ENCODE measurements at places on chromosomes 11 and 22.

GRCh38 chr11:26199331-26200095, 132.4 kb upstream of the ANO3 start:
- DNase-seq: no peak

DNA sequence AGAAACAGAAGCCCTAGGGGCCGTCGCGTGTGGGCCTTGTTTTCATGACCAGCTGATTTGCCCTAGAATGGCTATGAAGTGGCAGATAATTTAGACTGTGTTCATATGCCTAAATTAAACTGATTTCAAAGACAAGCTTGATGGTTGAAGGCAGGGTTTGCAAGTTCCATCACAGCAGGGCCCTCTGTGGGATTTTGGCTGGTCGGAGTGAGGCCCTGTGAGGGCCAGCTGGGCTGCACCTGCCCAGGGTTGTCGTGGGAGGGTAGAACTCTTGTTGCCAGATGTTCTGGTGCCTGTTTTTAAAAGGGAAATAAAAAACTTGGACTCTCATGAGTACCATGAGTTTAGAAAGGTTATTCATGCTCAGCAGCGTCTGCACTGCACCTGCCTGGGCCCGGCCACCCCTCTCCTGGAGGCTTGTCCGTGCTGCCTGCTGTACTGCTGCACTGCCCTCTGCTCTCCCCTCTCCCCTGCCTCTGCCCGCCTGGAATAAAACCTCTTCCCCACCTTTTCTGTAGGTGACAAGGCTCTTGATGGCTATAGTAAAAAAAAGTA, 44.1 kb downstream of the AP2A2 start:
- no peak for DNase-seq

DNA sequence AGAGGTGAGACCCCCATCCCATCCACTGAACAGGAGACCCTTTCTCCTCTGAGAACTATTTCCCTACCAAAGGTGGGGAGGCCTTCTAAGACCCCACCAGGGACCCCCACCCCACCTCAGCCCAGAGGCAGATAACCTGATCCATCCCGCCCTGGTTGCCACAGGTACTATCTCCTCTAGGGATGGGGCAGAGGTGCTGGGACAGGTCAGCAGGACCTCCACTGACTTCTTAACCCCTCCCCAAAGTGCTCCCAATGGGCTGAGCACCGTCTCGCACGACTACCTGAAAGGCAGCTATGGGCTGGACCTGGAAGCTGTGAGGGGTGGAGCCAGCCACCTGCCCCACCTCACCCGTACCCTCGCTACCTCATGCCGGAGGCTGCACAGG, 4.3 kb downstream of the INPPL1 start:
- DNase-seq: no peak

DNA sequence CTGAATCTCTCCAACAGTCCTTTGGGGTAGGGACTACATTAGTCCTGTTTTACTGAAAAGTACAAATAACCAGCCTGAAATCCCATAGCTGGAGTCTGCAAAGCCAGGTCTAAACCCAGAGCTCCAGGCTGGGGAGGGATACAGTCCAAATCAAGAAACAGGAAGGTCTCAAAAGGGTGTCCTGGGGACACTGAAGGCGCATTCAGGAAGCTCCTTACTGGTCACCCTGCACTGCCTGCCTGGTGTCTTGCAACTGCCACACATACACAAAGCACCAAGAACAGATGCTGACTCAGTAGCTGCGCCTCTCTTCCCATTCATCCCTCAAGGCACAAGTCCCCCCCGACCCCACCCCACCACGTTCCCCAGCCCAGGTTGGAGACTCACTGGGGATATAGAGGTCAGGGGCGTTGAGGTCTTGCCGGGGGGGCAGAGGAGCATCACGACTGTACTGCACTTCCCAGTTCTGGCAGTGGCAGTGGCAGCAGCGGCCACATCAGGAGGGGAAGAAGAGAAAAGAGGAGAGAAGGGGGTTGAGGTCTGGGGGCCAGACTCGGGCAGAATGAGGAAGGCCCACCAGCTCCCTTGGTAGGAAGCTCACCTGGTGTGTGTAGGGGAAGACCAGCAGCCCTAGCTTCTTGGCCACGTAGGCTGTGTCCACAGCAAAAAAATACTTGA, 1.6 kb downstream of the YIF1A start:
- DNase-seq: no peak

DNA sequence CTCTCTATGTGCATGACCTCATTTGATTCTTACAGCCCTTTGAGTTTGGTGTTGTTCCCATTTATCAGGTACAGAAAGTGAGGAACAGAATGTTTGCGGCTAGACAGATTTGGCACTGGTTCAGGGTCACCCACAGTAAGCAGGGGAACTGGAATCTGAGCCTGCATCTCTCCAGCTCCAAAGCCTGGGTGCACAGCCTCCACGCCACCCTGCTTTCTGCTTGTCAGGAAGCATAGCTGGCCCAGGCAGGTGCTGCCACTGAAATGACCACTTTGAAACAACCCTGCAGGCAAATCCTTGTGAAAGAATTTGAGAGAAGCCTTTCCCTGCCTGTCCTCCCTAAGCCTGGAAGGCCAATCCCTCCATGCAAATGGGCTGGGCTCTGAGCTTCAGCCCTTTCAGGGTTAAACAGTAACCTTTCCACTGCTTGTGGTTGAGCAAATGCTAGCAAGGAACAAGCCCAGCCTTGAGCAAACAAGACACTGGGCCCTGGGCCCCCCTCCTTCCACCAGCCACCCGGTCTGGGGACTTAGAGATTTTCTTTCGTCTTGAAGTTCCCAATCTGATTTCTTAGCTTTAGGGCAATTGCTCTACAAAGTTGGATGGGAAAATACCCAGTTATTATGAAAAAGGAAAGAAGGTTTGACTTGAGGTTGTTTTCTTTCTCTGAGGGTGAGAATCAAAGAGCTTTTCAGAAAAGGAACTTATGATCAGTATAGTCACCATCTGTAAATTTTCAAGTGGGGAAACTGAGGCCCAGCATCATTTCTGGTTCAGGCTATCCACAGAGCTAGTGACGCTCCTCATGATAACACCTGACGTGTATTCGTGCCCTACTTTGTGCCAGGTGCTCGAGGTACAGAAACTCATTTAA, 19.4 kb downstream of the EHF start:
- no peak for DNase-seq

DNA sequence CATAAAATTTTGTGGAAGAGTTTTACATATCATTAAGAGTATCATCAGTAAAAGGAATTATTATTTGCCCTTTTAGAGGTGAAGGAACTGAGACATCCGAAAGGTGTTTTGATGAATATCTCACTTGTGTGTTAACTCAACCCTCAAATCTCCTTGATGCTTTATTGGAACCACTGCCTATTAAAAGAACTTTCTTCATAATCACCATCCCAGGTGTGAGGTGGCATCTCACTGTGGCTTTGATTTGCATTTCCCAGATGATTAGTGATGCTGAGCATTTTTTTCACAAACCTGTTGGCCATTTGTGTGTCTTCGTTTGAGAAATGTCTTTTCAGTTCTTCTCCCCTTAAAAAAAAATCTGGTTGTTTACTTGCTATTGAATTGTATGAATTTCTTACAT, 134.0 kb upstream of the SYN3 start:
- DNase-seq: no peak

DNA sequence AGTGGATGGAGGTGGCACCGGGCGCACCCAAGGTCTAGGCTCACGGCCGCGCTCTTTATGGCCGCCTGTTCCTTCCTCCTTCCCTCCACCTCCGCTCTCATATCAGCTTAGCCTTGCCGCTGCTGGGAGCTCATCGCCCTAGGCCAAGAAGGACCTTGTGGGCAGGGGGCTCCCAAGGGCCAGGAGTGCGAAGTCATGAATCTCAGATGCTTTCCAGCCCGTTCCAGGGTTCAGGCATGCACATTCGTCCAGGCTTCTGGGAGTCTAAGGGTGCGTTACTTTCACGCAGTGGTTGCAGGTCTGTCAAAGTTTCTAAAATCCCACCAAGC, 4.1 kb upstream of the GALR3 start:
- DNase-seq: no peak

GRCh38 chr11:73203322-73203721, 14.8 kb upstream of the P2RY2 start:
- DNase-seq: no peak

DNA sequence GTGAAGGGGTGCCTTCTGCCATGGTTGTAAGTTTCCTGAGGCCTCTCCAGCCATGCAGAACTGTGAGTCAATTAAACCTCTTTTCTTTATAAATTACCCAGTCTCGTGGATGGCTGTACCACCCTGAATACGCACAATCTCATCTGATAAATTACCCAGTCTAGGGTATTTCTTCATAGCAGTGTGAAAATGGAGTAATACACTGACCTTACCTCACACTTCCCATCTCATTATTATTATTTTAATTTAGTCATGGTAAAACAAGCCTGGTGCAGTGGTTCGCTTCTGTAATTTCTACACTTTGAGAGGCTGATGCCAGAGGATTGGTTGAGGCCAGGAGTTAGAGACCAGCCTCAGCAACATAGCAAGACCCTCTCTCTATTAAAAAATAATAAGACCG, 30.5 kb upstream of the CYB5R3 start:
- no peak for DNase-seq

DNA sequence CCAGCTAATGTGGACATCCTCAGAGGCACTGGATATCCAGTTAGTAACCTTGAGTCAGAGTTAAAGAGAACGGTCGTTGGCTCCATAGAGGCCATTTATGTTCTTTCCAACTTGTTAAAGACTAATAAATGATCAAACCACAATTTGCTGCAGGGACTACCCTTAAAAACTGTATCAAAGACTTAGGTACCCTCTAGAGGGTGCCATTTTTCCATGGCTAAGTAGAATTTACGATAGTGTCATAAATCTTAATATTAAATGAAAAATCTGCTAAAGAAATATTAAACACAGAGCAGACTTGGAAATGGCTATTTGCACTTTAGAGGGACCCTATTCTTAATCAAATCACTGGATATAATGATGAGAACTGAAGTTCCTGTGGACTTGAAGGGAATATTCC, 685.2 kb upstream of the CHORDC1 start:
- no peak for DNase-seq
